ENCODE measurements at places on chromosomes 3 and 15.

GRCh38 chr15:67066959-67067853, 1.8 kb downstream of the SMAD3 start:
- no peak for DNase-seq

GRCh38 chr3:197028728-197029510, 698 bp downstream of the MELTF start:
- DNase-seq: no peak

- DNase-seq: no peak
Measured at GRCh38 chr3:193794002-193794881, 201.2 kb downstream of the OPA1 start.

DNA sequence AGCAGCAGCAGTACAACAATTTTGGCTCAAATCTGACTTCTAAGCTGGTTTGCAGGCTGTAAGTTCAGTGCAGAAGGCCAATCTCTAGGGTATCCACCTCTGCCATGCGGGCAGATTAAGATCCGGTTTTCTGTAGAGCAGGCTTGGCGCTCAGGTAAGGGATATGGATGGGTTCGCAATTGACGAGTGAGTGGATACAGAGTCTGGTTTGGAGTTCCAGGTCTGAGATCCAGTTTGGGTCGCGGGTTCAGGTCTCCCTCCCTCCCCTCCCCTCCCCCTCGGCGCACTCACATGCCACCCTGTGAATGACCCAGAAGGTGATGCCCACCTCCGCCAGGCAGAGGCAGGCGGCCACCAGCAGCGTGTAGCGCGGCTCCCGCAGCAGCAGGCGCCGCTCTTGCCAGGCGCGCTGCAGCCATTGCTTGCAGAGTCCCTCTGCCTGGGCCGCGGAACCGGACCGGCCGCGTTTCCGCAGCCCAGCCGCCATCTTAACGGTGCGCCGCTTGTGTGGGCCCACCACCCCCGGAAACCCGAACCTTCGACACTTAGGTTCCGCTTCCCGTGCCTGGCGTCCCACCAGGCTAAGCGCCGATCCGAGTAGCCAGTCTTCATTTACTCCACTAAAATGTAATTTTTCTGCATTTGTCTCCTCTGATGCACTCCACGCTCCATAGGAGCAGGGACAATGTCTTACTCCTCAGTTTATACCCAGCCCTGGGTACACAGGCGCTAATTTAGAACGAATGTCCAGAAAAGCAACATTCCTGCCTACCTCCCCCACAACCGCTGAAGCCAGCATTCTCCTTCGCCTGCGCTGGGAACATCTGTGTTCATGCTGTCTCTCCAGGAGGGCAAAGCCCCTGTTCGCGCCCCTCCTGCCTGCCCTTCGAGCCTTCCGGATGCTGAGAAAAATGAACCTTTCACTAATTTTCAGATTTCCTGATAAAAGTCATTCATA, at the start of gene ALG3:
Gene ALG3 (minus strand): TSS at position 509 of the 958 bp plus-strand sequence. CDS start 22 bp downstream, at position 487.
- DNase-seq: peak; percentile 90

DNA sequence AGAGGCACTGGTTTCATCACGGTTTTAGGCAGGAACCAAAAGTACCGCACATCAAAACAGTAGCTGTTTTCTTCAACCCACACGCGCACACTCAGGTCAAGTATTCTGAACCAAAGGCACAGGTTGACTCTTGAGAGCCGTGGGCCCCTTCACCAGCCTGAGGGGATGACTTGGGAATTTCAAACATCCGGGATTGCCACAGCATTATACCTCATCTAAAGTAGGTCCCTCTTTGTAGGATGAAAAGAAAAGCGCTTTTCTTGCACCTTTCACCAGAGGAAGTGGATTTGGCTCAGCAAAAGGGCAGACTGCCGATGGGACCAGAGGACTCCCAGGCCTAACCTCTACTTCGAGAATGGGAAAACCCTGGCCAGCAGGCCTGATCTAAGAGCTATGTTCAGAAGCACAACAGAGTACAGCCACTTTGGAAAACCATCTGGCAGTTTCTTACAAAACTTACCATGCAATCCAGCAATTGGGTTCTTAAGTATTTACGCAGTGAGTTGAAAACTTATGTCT, 88.2 kb upstream of the PROK2 start:
- no peak for DNase-seq

- peak; percentile 66 for DNase-seq
Measured at GRCh38 chr15:23642413-23643044, 5.1 kb downstream of the MAGEL2 start.

DNA sequence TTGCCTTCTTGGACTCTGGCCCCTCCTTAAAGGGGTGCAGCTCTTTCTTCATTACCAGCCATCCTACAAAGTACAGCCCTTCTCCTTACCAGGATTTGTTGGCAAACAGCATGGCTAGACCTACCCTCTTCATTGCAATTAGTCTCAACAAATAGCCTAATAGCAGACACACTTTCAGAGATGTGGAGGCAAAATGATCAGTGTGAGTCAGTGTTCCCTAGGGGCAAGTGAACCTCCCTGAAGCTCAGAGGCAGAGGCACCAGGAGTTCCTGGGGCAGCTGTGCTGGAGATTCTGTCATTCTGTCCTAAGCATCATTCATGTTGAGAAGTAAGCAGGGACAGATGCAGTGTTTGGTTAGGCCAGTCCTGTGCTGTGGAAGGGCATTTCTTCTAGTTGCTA, 14.6 kb upstream of the MECOM start:
- no peak for DNase-seq

DNA sequence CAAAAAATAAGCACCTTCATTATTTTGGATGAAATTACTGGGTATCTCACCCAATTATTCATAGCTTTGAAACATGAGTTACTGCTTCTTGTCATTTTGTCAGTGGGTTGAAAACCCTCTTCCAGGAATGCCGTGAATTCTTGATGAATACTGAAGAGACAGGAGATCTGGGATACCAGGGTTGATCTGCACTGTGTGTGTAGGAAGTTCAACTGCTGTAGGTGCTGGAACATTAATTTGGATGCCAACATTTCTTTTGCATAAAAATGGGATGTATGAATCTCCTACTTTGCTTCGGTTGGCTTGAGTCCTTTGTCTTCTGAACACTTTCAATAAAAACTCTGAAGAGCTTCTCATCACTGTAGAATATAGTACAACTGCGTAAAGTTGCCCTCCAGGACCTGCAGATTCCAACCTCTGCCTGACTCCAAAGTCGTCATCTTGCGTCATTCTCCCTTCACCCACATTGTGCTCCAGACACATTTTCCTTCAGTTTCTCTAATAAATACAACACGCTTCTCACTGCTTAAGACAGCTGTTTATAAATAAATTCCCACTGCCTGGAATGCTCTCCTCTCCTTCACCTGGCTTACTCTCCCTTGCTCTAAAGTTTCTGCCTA, 312.7 kb upstream of the TGFBR2 start:
- DNase-seq: no peak

- DNase-seq: peak; percentile 65
Measured at GRCh38 chr3:32018757-32019564, 37.4 kb downstream of the ZNF860 start.

GRCh38 chr3:71847794-71848193, 62.8 kb upstream of the PROK2 start:
- no peak for DNase-seq

DNA sequence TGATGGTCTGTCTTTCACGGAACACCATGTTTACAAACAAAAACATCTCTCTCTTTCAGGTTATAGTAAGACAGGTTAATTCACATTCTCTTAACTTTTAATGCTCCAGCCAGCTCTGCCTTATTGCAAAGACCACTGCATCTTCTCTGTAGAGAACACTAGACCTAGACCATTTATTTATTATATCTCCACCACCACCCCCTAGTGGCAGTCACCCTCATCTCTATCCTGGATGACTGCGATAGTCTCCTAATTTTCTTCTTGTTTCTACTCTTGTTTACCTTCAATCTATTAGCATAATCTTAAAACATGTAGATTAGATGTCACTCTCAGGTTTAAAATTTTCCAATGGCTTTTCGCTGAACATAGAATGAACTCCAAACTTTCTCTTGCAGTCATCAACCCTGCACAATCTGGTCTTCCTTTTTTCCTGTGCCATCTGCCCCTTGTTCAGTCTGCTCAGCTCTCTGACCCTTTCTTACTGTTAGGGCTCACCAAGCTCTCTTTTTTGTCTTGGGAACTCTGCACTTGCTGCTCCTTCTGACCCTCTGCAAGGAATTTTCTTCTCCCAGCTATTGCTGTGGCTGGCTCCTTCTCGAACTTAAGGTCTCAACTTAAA, 155.6 kb downstream of the SQOR start:
- DNase-seq: peak; percentile 72

DNA sequence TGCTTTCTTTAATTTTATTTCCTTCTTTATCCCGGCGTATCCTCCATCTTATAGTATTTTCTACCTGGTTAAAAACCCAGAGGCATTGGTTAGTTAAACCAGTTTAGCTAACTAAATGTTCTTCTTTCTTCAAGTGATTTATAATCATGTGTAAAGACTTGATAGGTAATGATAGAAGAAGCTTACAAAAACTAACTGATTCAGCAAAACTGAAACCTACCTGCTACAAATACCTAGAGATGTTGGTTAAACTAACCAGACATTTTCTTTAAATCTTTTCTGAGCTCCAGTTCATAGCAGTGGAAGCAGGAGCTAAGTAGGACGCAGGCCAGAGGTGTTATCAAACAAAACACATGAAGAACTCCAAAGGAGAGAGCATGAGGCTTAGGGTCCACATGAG, 44.8 kb downstream of the LEO1 start:
- no peak for DNase-seq

DNA sequence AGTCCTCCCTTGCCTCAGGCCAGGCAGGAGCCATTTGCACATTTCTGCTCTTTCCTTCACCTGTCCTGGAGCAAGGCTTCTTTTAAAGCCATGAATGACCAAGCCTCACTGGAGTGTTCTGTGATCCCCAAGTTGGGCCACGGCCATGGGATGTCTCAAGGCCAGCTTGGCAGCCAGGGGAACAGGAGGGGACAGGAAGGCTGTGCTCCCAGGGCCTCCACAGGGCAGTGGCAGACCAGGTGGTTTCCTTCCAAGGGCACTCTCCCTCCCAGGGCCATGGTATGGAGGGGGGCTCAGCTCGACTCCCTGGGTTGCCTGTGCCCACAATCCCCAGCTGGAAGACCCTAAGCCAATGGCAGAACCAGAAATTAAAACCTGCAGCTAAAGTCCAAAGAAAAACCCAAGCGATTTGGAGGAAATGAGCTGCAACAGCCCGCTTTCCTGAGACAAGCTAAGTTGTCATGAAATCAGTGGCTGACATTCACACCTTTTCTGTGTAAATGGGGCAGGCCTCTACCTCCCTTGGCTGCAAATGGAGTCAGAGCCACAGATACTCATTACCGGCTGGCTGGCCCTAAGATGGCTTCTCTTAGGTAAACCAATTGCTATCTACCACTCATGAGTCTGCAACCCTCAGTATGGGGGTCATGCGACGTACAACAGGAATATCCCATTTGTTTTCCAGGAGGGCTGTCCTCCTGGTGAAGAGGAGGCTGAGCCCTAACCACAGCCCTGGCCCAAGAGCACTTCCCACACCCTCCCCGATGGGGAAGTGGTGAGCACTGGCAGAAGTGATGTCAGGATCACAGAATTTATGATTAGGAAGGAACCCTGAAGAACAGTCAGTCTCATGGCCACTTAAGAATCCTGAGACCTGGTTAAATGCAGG, 83.3 kb downstream of the SNRK start:
- DNase-seq: no peak

DNA sequence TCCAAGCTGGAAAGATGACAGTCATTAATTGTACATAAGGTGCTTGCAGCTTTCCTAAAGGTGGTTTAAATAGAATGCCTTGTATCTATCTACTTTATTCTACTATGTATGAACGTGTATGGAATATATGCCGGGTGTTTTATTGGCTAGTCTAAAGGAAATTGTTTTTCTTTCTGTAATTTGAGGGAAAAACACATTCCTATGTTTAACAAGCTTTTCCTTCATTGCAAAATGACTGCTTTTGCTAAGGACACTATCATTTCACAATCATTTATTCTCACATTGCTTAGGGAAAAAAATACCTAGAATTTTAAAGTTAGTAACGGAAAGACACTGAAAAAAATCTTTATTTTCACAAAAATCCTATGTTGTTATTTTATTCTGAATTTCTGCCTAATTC, 141.7 kb downstream of the WDR76 start:
- no peak for DNase-seq

- no peak for DNase-seq
Measured at GRCh38 chr3:117600112-117600511, 890.5 kb downstream of the TUSC7 start.

- DNase-seq: peak; percentile 31
Measured at GRCh38 chr3:170864525-170865208, 5.3 kb downstream of the RPL22L1 start.

DNA sequence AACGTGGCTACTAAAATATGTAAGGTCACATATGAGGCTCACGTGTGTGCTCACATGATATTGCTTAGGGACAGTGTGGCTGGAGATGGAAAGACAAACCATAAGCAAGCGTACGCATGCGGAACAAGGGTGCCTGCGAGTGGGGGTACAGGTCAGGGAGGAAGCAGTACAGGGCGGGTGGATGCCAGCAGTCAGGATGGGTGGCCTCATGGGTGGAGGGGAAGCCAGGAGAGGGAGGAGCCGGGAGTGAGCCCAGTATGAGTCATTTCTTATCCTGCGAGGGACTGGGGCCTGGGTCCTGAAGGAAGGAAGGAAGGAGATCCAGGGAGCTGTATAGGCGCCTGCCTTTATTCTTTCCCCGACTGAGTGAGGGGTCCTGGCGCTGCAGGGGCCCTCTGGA, 42.0 kb upstream of the CGNL1 start:
- no peak for DNase-seq

DNA sequence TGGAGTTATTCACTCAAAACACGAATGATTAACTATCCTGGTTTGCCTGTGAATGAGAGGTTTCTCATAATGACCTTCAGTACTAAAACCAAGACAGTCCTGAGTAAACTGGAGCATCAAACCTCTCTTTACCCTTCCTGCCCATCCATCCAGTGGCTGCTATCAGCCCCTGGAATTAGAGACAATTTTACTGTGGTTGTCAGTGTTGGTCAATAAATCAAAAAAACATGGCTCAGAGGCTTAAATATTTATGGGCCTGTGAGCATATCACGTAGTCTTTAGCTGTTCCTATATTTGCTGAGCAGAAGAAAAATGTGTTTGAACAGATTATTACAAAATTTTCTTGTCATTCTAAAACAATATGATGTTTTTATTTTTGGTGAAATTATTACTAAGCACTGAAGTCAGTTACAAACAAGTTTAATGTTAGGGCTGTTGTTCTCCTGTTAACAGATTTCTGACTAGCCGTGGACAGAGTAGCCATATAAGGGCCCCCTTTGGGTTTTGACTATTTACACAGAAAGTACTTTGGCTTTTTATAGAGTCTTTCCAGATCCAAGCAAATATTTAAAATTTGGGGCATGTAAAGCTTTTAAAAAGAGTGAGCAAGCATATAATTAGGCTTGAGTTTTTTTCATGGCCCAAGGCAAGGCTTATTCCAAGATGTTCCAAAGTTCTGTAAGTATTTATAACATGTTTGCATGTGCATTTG, 580.9 kb downstream of the DIPK2A start:
- DNase-seq: no peak

- no peak for DNase-seq
Measured at GRCh38 chr3:62210011-62210410, 163.3 kb downstream of the FEZF2 start.

GRCh38 chr15:81341351-81341750, 17.4 kb upstream of the STARD5 start:
- no peak for DNase-seq

All from NAMALWA (cell line).